Calu3 (cell line): ENCODE measurements at places on chromosomes 4 and X.

DNA sequence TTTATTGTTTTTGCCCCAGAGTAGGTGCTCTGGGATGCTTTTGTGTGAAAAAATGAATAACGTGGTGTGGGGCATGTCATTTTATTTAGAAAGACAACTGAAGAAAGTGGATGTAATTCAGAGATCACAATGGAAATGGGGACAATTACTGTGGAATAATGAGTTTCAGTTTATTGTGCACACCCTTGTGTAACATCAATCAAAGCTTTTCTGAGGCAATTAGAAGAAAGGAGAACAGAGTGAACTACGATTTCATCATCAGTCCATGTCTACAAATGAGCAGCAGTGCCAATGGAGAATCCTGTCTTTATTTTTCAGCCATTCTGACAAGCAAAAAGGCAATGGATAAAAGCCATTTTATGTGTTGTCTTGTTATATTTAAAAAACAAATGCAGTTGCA lies 339.2 kb downstream of the TMA16 start:
- DNase-seq: no peak

- DNase-seq: no peak
Observed at GRCh38 chr4:95093460-95093859, 335.7 kb downstream of the BMPR1B start.

DNA sequence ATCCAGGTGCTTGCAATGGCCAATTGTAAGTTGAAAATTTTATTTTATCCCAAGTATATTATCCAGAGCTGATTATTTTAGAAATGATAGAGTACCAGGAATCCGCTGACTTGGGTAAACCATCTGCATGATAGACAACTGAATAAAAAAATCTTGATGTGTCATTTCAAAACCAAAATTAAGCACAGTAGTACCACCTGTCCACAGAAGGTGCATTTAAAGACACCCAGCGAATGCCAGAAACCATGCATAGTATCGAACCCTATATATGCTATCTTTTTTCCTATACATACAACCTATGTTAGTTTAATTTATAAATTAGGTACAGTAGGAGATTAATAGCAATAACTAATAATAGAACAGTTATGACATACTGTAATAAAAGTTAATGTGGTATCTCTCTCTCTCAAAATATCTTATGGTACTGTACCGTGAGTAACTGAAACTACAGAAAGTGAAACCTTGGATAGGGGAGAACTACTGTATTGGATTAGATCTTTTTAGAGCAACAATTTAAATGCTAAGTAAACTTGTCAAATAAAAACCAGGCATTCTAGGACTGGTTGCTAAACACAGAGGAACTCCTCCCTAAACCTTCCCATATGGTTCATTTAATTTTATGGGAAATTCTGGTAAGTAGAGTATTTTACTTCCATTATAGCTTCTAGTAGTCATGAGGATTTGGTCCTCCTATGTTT lies 6.2 kb downstream of the NEIL3 start:
- no peak for DNase-seq

- no peak for DNase-seq
Observed at GRCh38 chr4:110104661-110105060, 93.8 kb downstream of the ELOVL6 start.

DNA sequence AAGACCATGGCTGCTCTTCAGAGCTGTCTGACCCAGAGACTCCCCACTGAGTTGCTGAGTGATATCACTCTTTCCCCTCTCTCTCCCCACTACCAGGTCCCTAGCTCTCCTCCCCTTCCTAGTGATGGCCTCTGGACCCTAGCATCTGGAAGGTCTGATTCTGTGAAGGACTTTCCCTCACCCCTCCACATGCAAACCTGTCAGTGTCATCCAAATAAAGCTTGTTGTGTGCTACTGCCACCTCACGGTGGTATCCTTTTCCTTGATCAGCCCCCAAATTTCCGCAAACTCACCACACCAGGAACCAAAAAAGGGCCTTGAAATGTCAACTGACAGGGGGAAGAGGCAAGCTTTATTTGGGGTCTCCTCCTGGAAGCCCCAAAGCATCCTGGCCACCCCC lies 500.2 kb downstream of the IDS start:
- DNase-seq: no peak

DNA sequence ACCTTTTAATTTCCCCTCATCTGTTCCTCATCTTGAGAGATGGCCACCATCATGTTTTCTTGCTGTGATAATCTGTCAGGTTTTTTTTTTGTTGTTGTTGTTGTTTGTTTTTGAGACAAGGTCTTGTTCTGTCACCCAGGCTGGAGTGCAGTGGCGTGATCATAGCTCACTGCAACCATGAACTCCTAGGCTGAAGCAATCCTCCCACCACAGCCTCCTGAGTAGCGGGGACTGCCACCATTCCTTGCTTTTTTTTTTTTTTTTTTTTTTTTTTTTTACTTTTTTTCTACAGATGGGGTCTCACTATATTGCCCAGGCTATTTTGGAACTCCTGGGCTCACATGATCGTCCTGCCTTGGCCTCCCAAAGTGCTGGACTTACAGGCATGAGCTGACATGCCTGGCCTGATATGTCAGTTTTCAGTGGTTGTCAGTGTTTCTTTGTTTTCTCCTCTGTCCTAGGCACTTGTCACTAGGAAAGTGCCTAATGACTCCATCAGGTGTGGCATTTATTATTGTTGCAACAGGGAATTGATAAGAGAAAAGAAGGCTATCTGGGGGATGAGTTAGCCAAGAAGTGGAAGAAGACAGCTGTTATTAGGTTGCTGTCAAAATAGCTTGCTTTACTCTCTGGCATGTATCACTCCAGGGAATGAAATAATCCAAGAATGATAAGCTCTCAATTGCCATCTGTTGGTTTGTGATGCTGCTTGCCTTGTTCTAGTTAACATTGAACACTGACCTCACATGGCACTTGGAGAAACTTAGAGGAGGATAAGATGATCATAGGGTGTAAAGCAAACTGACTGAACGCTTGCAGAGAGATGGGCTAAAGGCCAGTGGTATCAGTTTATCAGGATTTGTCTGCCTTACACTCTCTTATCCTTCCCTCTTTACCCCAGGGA lies 41.7 kb downstream of the TMEM164 start:
- no peak for DNase-seq

DNA sequence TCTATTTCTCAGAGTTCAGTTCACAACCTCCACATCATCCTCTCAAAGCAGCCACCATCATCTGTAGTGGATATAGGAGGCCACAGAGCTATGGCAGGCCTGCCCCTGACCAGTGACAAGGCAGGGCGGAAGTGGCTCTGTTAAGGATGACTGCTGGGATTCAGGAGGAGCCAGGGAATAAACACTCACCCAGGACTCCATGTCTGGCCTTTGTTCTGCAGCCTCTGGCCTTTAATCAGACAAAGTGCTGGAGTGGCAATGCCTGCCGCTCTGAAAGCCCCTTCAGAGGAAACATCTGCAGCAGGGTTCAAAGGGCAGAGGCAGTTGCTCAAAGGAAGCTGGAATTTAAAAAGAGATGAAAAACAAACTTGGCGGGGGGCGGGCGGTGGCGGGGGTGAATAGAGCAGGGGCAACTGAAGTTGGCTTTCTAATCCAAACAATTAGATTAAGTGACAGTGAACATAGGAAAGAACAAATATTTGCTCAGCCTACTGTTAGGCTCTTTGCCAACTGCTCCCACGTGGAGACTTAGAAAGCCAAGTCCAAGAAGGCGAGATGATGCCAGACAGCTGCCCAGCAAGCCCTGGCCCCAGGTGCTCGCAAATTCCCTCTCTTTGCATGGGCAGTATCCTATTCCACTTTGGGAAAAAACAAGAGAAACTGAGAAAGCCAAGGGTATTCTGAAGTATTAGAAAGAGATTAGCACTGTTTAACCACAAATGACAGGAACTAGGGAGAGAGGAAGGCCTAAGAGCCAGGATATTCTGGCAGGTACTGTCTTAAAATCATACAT lies 5.5 kb downstream of the MPP1 start:
- peak; percentile 52 for DNase-seq

DNA sequence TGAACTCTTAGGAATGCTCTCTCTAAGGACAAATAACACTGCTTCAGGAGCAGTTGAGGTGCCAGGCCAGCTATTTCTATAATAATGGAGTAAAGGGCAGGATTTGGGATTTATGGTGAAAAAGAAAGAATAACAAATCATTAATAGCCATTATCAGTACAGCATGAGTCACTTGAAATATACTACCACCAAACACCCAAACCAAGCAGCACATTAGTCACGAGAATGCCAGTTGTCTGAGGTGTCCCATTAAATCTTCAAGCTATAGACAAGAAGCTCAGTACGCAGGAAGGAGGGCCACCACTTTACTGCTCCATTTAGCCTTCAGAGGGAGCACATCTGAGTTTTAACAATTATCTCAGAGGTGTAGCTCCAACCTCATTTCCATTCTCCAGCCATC lies 106.8 kb upstream of the MAGEA10 start:
- DNase-seq: no peak

DNA sequence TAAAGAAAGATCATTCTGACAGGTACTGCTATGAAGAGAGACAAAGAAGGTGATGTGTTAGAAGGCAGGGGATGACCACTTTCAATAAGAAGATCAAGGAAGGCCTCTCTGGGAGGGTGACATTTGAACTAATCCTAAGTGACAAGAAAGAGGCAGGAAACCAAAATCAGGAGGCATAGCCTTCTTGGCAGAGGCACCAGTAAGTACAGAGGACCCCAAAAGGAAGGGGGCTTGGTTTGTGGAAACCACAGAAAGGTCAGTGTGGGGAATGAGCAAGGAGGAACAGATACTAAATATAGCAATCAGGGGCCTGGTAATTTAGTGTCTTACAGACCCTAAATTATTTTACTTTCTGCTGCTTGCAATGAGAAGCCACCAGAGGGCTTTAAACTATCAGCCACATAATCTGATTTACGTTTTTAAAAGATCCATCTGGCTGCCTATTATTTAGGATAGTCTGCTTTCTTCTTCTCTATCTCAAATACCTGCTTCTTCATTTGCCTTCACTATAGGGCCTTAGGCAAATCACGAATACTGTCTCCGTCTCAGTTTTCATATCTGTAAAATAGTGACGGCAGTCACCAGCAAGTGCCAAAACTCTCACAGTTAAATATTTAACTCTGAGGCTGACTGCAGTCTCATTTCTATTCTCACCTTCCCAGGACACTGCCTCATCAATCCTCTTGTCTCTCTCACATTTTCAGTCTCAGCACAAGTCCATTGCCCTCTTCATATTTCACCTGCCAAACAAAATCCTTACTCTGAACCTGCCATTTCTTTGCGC lies 16.7 kb downstream of the NR3C2 start:
- DNase-seq: no peak

DNA sequence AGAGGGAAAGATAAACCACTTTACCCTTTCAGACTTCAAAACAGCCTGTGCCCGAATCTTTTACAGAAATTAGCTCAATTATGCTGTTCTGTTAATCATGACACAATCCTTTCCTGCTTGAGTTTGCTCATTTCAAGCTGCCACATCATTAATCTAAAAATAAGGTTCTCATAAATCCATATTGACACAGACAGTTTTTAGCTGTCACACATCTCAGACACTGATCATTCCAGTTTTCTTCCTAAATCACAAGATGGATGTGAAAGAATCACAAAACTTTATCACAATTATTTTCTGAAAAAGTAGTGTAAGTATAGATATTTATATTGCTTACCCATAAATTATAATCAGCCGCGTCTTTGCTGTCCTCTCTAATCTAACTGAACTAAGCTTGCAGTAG lies 27.9 kb upstream of the AMELX start:
- no peak for DNase-seq

DNA sequence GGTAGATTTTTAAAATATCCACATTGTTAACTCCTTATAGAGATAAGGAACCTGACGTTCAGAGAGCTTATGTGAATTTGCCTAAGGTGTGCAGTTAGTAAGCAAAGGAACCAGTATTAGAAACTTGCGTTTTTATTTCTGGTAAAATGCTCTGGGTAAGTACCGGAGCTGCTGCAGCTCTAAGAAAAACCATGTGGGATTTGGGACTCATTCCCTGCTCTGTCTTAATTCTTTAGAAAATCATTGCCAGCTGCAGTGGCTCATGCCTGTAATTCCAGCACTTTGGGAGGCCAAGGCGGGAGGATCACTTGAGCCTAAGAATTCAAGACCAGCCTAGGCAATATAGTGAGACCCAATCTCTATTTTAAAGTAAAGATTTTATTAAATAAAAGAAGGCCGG lies 5.8 kb downstream of the CCKAR start:
- DNase-seq: no peak

DNA sequence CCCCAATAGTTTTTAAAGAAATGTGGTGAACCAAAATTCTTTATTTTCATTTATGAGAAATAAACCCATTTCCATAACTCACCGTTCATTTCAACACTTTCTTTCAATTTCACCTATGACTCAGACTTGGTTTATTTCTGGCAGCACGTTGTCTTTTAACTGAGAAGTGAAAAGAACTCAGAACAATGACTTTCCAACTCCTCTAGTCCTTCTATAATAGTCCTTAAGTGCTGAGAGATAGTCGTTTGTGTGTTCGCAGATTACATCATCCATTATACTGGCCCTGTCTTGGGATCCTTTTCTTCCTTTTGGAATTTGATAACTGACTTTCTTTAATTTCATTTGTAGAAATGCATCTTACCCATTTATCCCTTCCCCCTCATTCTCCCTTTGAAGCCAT lies 113.6 kb downstream of the GLUD2 start:
- no peak for DNase-seq

DNA sequence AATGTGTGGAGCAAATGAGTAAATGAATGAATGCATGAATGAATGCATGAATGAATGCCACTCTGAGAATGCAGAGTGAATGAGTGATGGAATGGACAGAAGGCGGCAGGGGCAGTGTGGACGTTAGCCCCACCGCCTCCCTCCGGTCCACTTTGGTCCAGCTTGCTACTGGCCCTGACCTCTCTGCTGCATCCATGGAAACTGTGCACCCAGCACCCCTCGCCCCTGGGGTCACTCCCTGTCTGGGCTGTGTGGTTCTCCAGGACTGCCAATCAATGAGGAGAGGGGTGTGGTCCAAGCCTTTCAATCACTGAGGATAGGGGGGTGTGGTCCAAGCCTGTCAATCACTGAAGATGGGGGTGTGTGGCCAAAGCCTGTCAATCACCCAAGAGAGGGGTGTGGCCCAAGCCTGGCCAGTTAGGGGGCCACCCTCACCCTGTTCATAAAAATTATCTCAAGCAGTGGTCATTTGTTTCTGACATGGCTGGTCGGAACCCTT lies 39.2 kb upstream of the ASMTL start:
- peak; percentile 50 for DNase-seq

DNA sequence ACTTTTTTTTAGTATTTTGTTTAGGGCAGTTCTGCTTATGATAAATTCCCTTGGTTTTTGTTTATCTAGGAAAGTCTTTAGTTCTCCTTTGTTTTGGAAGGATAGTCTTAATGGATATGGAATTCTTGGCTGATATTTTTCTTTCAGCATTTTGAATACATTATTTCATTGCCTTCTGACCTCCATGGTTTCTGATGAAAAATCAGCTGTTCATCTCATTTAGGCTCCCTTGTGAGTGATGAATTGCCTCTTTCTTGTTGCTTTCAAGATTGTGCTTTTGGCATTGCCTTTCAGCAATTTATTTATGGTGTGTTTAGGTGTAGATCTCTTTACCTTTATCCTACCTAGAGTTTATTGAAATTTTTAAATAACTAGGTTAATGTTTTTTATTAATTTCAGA lies 41.5 kb upstream of the LCORL start:
- no peak for DNase-seq
